ENCODE measurements at places on chromosomes 3 and 15.

- no peak for DNase-seq
These were observed 51.8 kb downstream of the KLF13 start for GRCh38 chr15:31378363-31378903.

- no peak for DNase-seq
These were observed 28.0 kb upstream of the CCDC174 start for GRCh38 chr3:14623569-14624051.

DNA sequence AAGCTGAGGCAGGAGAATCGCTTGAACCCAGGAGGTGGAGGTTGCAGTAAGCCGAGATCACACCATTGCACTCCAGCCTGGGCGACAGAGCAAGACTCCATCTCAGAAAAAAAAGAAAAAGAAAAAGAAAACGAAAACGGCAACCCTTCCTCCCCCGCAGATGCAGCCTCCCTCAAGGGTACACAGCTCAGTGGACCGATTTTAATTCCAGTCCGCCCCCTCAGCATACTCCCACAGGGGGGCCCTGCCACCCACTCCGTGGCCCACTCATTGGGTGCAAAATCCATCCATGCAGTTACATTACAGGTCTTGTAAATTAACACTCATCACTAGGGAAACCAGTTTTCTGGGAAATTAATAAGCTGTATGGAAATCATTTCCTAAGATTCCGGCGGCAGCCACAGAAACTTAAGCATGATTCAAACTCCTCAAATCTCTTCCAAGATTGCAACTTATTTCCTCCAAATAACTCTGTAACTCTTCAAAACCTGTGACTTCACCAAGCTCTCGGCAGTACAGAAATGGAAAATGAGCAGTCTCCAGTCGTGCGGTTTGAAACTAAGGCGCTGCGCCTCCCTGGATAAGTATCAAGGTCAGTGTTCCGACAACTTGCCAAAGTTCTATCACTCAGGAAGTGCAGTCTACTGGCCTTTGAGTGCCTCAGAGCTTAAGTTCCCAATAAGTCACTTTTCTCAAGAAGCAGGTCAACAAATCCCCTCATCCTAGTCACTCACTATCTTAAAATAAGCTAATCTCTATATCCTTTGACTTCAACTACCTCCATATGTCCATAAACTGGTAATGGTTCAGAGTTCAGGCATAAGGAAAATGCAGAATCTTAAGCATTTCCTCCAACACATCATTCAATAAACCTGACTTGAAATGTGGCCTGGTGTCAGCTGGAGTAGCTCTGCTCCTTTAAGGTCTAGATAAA, 24.7 kb upstream of the KLHL6 start:
- DNase-seq, result no peak

GRCh38 chr3:53027254-53027844, 18.5 kb downstream of the SFMBT1 start:
- no peak for DNase-seq

DNA sequence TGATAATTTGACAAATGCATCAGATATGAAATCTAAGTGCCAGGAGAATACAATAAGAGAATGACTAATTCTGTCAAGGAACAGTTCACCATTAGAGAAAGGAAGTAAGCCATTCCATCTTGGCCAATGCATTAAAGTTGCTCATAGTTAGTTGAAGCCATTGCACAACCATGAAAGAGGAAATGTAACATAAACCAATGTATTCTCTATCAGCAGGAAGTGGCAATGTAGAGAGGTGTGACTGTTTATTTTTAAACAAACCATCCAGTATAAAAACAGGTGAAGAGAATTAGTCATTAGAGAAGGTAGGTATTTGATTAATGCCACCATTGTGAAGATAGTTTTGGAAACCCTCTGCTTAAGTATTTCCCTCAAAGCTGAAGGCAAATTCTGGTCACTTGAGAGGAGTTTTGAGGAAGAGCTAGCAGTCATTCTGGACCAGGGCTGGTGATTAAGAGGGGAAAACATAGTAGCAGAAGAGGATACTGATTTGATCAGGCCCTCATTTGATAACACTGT, 10.7 kb upstream of the ANXA2 start:
- no peak for DNase-seq

- no peak for DNase-seq
These were observed 203.8 kb downstream of the TCF12 start for GRCh38 chr15:57122080-57122840.

GRCh38 chr15:31551323-31551722, 224.7 kb downstream of the KLF13 start:
- DNase-seq, result no peak

DNA sequence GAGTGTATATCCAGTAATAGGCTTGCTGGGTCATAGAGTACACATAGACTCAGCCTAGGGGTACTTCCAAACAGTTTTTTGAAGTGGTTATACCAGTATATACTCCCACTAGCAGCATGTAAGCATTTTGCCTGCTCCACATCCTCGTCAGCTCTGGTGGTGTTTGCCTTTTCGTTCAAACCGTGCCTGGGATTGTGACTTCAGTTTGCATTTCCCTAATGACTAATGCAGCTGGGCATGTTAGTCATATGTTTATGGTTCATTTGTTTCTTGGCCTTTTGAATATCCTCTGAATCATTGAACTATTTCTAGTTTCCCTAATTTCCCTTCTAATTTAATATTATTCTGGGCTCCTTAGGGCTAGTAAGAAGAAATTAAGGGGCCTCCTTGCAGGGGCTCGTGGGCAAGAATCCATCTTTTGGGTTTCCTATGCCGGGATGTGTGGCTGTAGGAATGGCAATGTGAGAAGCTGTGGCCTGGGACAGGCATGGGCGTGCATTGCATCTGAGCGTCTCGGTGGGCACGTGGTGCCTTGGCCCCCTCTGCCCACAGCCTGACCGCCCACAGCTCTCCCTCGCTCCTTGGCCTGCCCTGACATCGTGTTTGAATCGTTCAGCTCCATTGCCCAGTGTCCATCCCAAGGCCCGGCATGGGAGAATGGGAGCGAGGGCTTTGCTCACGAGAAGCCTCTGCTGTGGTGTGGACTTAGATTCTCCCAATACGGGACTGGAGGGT, 26.4 kb downstream of the FAH start:
- DNase-seq, result no peak

GRCh38 chr3:66320390-66320789, 99.6 kb downstream of the SLC25A26 start:
- DNase-seq, result no peak

DNA sequence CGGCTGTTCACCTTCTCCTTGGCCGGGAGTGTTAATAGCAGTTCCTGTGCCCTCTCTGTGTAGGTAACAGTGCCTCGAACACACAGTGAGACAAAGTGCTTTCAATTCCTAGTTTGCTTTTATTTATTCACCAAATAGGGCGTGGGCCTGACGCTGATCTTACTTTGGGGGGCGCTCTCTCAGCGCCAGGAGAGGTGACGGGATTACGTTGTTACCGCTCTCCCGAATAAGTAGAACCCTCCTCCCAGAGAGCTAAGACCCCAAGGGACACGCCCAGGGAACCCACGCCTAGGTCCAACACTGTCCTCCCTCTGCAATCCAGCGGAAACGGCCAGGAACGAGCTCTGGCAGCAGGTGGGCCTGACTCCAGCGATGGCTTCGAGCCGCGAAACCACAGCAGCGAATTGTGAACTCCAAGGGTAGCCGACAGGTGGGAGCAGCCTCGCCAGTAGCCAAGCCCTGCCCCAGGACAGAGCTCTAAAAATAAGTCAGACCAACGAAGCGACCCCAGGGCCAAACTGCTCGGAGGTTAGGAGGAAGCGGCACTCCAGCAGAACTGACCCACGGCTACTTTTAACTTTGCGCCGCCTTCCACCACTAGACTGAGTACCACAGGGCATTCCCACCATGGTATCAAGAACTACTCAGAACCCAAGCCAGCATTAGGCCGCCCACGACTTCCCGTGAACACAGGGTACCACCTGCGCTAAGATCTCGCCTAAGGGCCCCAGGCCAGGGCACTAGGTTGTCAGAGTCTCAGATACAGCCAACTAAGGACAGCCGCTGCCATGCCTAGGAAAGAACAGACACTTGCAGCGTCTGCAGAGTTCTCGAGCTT, 1.6 kb upstream of the SIN3A start:
- peak; percentile 6 for DNase-seq

- DNase-seq, result peak; percentile 21
These were observed 178.0 kb upstream of the UMPS start for GRCh38 chr3:124552224-124552623.

DNA sequence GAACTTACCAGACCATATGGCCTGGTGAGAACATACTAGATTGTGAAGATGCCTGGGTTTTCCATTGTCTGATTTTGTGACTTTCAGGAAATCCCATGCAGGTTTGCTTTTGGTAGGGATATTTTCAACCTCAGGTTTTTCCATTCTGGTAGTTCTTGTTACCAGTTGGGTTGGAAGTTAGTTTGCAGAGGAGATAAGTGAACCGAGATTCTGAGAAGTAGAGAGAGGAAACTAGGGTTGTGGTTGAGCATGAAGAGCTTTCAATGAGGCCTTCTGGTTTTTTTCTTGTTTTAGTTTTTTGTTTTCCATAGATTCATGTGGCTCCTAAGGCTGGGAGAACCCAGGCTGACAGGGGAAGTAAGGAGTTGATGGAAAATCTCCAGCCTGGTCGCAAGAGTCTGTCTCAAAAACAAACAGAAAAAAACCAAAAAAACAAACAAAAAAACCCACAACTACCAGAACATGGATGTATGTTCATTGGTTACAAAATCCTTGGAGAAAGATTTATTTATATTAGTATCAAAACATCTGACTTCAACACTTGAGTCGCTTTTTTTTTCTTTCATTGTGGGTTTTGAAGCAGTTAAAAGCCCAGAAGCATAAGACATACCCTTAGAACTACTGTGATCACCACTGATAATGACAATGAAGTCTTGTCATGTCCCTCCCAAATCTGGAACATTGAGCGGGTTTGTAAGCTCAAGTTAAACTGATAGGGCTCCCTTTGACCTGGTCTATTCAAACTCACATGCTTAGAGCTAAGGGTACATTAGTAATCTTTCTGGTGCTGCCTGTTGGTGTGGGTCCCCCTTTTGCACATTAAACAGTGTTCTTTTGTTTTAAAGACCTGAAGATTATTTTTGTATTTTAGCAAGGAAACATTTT, 3.2 kb downstream of the GPR171 start:
- DNase-seq, result no peak

GRCh38 chr15:92268900-92269299, 124.8 kb upstream of the ST8SIA2 start:
- DNase-seq, result no peak

- DNase-seq, result no peak
These were observed 15.0 kb downstream of the SEMA3G start for GRCh38 chr3:52429779-52430415.

DNA sequence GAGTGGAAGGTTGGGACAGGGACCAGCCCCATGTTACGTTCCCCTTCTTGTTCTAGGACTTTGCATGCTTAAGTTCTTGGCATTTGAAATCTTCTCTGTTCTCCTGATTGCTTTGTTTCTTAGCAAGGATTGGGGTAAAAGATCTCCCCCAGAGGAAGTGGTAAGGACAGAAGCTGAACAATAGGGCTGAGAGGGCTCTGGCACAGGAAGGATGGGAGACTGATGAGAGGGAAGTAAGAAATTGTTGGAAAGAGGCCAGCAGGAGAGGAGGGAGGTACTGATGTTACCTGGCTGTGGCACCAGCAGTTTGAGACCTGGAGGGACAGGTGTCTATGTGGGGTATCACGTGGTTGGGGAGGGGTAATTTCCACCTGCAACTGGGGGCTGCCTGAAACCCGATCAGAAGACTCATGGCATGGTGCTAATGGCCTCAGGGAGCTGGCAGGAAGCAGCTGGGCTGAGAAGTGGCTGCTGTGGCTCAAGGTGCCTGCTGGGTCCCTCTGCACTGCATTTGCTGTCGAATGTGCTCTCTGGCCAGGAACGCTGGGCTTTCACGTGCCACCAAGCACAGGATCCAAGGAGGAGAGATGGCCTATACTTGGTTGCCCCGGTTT, 108.4 kb downstream of the LSM3 start:
- peak; percentile 64 for DNase-seq

DNA sequence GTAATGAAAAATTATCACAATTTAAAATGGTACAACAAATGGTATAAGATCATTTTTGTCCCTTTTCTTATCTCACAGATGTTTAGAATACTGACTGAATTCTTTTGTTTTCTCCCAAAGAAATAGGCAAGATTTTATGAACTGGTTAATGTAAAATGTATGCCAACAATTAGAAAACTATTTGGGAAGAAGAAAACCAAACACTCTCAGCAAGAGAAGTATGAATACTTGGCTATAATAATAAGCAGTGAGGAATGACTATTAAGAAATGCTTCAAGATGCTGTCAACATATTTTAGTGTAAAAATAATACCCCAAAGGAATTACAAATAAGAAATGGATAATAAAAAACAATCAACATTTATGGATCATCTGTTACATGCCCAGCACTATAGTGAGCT, 18.5 kb downstream of the SHQ1 start:
- DNase-seq, result no peak
